SIG-M5 (cell line): ENCODE measurements at places on chromosomes 6 and 20.

- DNase-seq = no peak
Measured at GRCh38 chr6:83735461-83735860, 26.6 kb upstream of the SNAP91 start.

GRCh38 chr6:50840811-50841192 is 22.1 kb downstream of the TFAP2B start:
- DNase-seq = no peak

DNA sequence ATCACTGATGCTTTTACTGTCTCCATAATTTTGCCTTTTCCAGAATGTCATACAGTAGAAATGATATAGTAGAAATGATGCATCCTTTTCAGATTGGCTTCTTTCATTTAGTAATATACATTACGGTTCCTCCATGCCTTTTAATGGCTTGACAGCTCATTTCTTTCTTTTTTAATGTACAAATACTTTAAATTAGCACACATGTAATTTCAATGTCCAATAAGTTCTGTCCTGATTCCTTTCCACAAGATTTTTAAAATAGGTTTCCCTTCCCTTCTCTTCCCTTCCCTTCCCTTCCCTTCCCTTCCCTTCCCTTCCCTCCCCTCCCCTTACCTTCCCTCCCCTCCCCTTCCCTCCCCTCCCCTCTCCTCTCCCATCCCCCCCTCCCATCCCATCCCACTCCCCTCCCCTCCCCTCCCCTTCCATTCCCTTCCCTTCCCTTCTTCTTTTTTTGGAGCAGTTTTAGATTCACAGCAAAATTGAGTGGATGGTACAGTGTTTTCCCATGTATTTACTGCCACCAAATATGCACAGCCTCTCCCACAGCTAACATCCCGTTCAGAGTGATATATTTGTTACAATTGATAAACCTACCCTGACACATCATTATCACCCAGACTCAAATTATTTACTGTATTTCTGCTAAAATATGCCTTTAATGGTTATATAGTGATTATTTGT is 398.8 kb downstream of the RNF144B start:
- no peak for DNase-seq

- DNase-seq = no peak
Measured at GRCh38 chr6:114634016-114634415, 291.2 kb upstream of the HS3ST5 start.

DNA sequence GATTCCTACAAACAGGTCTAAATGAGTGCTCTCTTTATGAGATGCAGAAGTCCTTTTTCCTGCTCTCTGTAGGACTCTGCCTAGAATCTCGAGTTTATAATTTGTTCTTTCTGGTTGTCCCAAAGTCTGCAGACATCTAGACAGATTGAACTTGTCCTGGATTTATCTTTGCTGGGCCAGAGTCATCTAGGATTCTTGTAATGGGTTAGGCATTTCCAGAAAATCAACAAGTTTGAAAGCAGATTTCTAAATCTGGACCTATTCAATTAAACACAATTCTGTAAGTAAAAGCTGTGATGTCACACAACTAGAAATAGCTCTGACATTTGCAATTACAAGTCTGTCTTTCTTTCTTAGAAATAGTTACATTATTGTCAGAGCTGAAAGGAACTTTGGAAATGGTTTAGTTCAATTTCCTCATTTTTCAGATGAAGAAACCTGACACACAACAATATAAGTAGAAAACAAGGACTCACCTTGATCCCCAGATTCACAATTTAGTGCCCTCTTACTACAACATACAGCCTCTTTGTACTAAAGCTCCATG is 4.2 kb upstream of the RSPO3 start:
- DNase-seq = no peak

DNA sequence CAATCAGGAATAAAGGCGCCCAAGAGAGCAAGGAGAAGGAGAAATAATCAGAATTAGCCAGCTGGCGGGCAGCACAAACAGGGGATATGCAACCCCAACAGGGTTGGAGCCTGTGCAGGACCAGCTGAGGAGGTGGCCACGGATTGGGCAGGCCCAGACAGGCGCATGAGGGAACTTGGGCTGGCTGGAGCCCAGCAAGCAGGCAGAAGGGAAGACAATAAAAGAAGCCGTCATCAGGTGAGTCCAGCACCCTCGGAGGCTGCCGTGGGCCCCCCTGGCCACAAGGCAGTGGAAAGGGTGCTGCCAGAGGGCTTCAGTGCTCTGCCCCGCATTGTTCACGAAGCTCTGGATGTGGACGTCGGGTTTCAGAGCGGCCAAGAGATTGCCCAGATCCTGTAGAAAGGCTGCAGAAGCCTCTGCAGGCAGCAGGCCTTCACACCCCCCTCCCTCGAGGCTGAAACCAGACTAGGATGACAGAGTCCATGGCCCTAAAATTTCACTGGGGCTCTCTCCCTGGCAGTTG is 28.4 kb upstream of the MAFB start:
- DNase-seq = no peak

DNA sequence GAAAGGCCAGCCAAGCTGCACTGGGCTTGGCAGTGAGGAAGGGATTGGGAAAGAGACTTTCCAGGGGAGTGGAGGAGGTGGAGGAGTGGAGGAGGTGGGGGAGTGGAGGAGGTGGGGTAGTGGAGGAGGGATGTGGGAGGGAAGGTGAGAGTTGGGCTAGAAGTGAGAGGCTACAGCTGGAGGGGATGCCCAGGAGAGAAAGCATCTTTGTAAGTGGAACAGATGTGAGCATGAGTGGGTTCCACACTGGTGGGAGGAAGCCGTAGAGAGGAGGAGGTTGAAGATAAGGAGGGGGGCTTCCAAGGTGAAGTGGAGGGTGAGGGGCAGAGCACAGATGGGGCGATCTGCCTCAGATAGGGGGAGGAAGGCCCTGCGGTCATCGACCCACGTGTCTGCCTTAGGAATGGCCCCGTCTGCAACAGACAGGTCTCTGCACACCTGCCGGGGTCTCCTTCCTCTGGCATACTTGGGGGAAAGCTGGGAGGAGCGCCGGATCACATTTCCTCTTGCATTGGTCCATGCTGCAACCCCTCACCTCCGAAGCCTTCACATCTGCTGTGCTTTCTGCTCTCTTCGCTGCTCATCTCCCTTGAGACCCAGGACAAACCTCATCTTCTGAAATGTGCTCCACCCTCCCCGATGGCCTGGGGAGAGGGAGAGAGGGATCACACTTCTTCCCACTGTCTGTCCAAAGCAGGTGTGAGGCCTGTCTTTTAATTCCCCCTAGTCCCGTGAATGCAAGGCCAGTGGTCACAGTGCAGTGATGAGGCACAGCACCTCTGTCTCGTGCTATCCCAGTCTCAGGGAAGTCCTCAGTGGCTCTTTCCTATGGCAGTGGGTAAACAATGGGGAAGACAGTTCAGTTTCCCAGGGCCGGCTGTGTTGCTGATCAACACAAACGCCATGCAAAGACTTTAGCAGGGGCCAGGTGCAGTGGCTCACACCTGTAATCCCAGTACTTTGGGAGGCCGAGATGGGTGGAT is 48.6 kb upstream of the SNX9 start:
- DNase-seq = no peak

GRCh38 chr6:53761036-53761435 is 33.8 kb upstream of the LRRC1 start:
- DNase-seq = no peak

DNA sequence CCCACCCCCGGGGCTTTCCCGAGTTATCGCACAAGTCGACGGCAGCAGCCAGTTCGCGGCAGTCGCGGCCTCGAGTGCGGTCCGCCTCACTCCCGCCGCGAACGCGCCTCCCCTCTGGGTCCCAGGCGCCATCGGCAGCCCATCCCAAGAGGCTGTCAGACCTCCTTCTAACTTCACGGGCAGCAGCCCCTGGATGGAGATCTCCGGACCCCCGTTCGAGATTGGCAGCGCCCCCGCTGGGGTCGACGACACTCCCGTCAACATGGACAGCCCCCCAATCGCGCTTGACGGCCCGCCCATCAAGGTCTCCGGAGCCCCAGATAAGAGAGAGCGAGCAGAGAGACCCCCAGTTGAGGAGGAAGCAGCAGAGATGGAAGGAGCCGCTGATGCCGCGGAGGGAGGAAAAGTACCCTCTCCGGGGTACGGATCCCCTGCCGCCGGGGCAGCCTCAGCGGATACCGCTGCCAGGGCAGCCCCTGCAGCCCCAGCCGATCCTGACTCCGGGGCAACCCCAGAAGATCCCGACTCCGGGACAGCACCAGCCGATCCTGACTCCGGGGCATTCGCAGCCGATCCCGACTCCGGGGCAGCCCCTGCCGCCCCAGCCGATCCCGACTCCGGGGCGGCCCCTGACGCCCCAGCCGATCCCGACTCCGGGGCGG is 1.6 kb downstream of the GNAS start:
- no peak for DNase-seq

GRCh38 chr6:155126727-155127439 is 131.8 kb downstream of the TIAM2 start:
- no peak for DNase-seq

DNA sequence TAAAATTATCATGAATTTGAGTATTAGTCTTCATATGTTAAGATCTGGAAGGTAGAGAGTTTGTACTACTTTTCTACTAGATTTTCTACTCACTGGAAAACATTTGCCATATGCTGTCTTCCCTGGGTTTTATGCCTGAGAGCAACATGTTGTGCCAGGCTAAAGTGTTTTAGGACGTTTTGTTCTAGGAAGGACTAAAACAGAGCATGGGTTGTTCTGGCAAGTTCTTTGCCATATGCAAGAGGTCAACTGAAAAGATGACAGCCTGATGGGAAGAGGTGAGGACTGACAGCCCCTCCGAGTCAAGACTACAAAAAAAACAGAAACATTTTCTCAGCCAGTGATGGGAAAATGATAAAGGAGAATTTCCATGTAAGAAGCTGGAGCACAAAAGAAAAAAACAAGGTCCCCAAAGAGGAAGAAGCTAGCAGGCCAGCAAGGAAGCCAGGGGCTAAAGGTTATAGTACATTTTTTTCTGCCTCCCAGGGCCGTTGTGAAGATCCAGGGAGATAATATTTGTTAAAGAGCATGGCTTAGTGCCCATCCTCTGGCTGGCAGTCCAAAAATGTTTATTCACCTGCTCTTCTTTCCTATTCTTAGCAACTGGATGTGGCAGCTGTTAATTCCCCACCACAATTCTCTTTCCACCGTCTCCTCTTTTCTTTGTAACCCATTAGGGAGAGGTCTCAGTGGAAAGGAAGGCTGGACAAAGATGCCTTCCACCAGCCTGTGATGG is 7.8 kb downstream of the SCGN start:
- DNase-seq = no peak

DNA sequence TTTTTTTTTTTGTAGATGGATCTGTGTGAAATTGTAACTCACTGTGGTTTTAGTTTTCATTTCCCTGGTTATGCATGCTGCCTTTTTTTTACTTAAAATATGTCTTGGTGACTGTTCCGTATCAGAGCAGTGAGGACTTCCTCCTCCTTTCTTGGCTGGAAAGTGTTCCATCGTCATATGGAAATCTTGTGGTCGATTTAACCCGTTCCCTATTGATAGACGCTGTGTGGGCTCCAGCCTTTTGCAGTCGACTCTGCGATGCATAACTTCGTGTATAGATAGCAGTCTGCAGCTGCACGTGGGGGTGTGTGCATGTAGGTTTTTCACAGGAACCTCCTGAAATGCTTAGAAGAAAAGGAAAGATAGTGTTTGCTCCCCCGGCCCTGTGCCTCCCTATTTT is 28.1 kb upstream of the PNPLA1 start:
- DNase-seq = peak; percentile 41

DNA sequence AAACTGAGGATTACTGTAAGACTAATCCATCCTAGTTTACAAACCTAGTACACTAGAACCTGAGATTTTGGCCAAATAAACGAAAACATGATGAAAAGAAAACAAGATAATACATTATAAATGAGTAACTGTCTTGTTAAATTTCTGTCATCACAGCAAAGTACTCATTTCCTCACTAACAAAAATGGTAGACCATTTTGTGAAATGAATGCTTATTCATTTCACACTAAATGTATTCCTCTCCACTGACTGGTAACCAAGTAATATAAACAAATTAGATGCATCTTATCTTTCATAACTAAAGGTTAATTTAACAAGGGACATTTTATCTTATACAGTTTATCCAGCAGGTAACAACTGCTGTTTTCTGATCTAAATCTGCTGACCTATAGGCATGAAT is 143.7 kb downstream of the REV3L start:
- DNase-seq = no peak

GRCh38 chr6:11381801-11382513 is 149.5 kb upstream of the NEDD9 start:
- no peak for DNase-seq

DNA sequence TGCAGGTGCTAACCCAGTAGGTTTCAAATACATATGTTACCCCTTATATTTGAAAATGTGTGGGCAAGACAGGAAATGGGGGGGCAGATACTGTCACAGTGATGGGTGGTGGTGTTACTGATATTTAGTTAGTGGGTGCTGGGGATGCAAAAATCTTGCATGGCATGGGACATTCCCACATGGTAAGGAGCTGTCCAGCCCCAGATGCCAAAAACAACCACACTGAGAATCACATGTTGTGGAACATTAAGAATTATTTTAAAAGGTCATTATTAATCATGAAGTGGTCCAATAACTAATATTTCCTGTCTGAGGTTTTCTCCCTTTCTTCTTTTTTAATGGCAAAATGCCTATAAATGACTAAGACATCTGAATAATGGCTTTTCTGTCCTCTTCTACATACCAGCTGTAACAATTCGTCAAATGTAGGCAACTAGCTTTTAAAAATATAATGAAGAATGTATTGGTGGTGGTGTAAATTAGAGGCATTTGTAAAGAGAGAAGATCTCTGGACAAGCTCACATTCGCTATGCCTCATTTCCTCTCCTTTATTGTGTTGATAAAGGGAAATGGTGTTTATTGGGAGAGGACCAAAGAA is 57.3 kb upstream of the SLC35B3 start:
- no peak for DNase-seq

DNA sequence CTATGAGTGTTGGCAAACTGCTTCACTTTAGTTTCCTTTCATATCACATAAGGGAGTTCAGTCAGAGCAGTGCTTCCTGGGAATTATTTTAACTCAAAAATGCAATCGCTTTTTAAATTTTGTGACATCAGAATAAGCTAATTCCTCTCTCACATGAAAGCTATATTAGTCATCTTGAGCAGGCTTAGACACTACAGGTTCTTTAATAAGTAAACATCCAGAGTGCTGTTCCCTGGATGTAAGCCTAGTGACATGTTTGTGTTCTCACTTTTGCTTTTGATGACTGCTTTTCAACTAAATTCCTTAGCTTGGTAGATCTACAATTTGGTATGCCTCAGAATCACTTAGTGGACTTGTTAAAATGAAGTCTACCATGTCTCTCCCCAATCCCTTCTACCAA is 252.7 kb upstream of the POU3F2 start:
- DNase-seq = no peak

GRCh38 chr6:122136386-122136785 is 263.1 kb upstream of the HSF2 start:
- no peak for DNase-seq

- no peak for DNase-seq
Measured at GRCh38 chr6:130994319-130995097, 68.5 kb downstream of the EPB41L2 start.

GRCh38 chr20:10763112-10763511 is 89.3 kb upstream of the JAG1 start:
- no peak for DNase-seq

DNA sequence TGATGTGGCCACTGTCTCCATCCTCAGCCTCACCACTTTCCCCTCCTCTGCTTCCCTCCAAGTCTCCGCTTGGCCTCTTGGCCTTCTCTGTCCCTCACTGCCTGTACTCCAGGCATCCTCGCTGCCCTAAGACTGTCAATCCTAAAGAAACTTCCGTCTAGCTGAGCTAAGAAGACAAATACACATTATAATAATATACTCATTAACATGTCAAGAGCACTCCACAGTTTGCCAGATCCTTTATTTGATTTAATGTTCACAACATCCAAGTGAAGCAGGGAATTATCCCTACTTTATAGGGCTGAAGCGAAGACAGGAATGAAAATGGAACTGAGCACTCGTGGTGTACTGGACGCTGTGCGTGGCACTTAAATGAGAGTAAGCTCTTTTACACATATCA is 72.4 kb upstream of the SLC22A23 start:
- DNase-seq = no peak
